Natural killer cell (primary cell): ENCODE measurements at places on chromosomes 3 and 15. TPM values are rescaled to one million over a fixed set of nuclear protein-coding genes. Genes with fewer than 3 reads are reported as not detected.

The SH3BP5 gene
- 129 TPM for total RNA-seq

The PLA1A gene
- 0.34 TPM for total RNA-seq

The HYAL1 gene
- 1.2 TPM for total RNA-seq

- DNase-seq, result no peak
Observed at GRCh38 chr3:113731694-113732093, 14.4 kb downstream of the NAA50 start.

DNA sequence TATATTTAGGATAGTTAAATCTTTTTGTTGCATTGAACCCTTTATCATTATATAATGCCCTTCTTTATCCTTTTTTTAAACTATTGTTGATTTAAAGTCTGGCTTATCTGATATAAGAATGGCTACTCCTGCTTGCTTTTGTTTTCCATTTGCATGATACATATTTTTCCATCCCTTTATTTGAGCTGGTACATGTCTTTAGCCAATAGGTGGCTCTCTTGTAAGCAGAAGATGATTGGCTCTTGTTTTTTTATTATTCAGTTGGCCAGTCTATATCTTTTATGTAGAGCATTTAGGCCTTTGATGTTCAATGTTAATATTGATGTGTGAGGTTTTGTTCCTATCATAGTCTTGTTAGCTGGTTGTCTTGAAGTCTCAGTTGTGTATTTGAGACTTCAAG lies 99.5 kb upstream of the MCTP2 start:
- no peak for DNase-seq

- DNase-seq, result no peak
Observed at GRCh38 chr3:84547207-84547606, 411.6 kb upstream of the CADM2 start.
